ENCODE measurements at places on chromosomes 2 and 18.

GRCh38 chr18:64972545-64972944 is 778.3 kb upstream of the CDH7 start:
- H3K4me3 ChIP-seq: no peak overlapping the region
- DNase-seq: no peak
- no peaks in the 10 kb centered on the region for H3K27me3 ChIP-seq
- H3K4me1 ChIP-seq: no peaks in the 10 kb centered on the region
- H3K36me3 ChIP-seq: no peaks in the 10 kb centered on the region
- H3K27ac ChIP-seq: no peak overlapping the region

DNA sequence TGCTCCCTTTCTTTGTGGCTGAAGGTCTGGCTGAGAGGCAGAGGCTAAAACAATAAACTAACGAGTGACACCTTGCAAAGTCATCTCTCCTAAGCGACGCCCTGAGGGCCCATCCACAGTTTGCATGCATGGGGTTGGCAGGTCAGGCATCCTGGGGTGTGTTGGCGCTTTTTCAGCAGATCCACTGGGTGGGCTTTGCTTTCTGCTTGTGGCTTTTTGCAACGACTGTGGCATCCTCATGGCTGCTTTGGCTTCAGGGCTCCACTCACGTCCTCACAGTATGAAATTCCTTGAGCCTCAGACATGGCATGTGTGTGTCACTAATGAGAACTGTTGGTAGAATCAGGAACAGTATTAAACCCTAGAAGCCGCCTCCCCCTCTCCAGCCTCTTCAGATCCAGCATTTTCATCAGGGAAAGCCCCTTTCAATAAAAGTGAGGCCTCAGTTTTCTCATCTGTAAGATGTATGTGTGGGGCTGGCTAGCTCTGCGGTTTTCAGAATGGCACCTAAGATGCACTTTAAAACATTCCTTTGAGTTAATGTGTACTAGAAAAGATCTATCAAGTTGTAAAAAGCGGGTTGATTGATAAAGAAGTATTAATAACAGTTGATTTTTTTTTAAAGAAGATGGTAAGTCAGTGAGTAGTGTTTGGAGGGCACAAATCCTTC is 72.5 kb downstream of the SH3BP4 start:
- H3K4me3 ChIP-seq: no peak overlapping the region
- H3K36me3 ChIP-seq: no peaks in the 10 kb centered on the region
- H3K27me3 ChIP-seq: peaks cover 30% of the 10 kb centered on the region
- H3K4me1 ChIP-seq: peaks cover 3% of the 10 kb centered on the region

GRCh38 chr2:981759-982158 is 31.1 kb downstream of the SNTG2 start:
- no peak for DNase-seq
- peaks cover 15% of the 10 kb centered on the region for H3K36me3 ChIP-seq
- H3K4me3 ChIP-seq: no peak overlapping the region
- H3K4me1 ChIP-seq: peaks cover 20% of the 10 kb centered on the region
- peaks cover 39% of the 10 kb centered on the region for H3K27me3 ChIP-seq

DNA sequence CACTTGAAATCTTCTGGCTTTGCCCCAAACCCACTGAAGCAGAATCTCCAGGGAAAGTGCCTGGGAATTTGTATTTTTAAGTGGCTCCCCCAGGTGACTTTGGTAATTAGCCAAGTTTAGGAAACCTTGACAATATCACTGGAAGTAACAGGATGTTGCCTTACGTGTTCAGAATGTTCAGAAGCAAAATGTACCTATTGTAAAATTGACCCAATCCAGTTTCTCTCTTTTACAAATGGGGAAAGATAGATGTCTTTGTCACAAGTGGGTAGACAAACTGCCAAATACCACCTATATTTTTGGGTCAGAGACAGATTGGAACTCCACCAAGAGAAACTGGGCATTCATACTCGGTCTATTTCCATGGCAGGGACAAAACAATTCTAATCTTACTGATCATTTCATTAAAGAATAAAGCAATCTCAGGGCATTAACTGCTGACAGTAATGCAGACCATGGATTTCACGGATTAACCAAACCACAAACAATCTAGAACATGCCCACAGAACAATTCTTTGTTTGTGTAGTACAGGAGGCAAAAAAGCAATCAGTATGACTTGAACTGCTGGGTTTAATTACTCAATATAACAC is 255.8 kb downstream of the ERBB4 start:
- H3K4me3 ChIP-seq: no peak overlapping the region
- no peaks in the 10 kb centered on the region for H3K36me3 ChIP-seq
- H3K4me1 ChIP-seq: no peaks in the 10 kb centered on the region
- H3K27ac ChIP-seq: no peak overlapping the region

GRCh38 chr2:232368311-232368731 is 10.2 kb upstream of the ALPP start:
- H3K27ac ChIP-seq: no peak overlapping the region
- no peaks in the 10 kb centered on the region for H3K36me3 ChIP-seq
- peak overlapping the region; percentile 21 for H3K4me3 ChIP-seq

GRCh38 chr2:236579746-236580315 is 10.2 kb downstream of the ACKR3 start:
- no peak overlapping the region for H3K4me3 ChIP-seq
- no peak for DNase-seq
- H3K36me3 ChIP-seq: peaks cover 15% of the 10 kb centered on the region
- no peaks in the 10 kb centered on the region for H3K27me3 ChIP-seq
- no peak overlapping the region for H3K27ac ChIP-seq
- H3K4me1 ChIP-seq: peaks cover 4% of the 10 kb centered on the region

- DNase-seq: no peak
- no peak overlapping the region for H3K27ac ChIP-seq
- peaks cover 3% of the 10 kb centered on the region for H3K4me1 ChIP-seq
- no peaks in the 10 kb centered on the region for H3K36me3 ChIP-seq
- no peak overlapping the region for H3K4me3 ChIP-seq
These were observed 10.1 kb downstream of the CYP26B1 start for GRCh38 chr2:72137498-72138010.

DNA sequence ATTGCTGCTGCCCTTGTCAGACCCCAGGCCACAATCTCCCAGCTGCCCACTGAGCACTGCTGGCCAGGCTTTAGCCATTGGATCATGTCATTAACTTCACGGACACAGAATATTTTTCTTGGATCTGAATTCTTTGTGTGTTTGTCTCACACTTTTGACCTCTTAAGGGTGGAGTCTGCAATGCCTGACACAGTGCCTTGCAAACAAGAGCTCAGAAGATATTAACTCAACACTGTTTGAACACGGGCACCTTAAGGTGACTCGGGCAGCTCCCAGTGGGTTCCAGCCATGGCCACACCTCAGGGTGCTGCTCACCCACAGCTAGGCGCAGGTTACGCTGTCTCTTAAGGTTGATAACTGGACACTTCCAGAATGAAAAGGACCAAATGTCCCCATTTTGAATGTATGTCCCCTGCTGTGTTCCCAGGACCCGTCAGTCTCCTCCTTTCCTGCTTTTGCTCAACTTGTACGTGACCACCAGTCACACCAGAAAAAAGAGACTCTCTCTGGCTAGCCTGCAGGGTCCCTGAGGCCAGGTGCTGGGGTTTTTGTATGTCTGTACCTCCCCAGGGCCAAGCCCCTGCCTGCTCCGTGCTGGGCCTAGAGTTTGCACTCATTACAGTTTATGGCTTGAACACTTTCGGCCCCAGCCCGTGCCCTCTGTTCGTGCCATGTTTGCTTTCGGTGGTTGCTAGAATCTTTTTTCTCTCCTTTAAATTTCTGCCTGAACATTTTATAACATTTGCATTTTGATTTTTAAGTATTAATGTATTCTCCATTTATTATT is 33.4 kb upstream of the TMEM131 start:
- peaks cover 30% of the 10 kb centered on the region for H3K27me3 ChIP-seq
- H3K27ac ChIP-seq: peak overlapping the region; percentile 34
- DNase-seq: no peak
- peaks cover 3% of the 10 kb centered on the region for H3K36me3 ChIP-seq

DNA sequence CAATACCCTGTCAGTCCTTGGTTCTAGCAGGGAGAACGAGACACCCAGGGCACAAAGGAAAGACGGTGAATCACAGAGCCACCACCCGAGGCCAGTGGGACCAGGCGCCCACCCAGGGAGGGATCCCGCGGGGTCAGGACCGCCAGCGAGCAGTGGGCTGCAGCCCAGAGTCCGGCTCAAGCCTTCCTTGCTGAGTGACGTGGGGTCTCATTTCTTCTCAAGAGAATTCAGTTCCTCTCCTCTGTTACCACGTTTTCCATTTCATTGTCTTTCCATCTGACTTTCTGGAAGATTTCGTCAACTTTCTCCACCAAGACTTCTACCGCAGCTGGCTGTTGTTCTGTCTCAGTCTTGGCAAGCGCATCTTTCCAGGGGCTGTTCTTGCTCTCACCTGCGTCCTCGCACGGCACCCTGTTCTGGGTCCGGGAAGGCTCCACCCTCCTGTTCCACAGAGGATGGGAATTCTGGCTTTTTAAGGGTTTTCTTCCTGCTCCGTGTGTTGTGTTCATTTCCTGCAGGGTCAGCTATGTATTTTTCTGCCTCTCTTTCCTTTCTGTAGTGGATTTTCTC is 248.6 kb downstream of the NDUFA10 start:
- no peak overlapping the region for H3K4me3 ChIP-seq
- peaks cover 26% of the 10 kb centered on the region for H3K27me3 ChIP-seq
- peaks cover 4% of the 10 kb centered on the region for H3K36me3 ChIP-seq
- DNase-seq: no peak
- H3K4me1 ChIP-seq: peaks cover 4% of the 10 kb centered on the region

DNA sequence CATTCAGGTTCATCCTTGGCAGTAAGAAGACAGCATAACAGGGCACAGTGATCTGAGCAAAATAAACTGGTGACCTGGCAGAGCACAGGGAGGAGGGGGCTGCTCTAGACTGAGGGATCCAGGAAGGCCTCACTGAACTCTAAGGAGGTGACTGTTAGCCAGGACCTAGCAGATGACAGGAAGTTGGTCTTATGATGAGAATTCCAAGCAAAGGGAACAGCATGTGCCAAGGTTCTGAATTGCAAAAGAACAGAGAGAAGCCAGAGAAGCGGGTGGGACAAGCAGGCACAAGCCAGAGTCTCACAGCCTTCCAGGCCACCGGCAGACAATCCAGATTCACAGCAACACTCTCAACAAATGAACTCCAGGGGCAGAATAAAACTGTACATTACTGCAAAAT is 152.7 kb upstream of the PTPRM start:
- no peak for DNase-seq
- H3K27ac ChIP-seq: no peak overlapping the region
- no peaks in the 10 kb centered on the region for H3K27me3 ChIP-seq
- no peaks in the 10 kb centered on the region for H3K4me1 ChIP-seq

DNA sequence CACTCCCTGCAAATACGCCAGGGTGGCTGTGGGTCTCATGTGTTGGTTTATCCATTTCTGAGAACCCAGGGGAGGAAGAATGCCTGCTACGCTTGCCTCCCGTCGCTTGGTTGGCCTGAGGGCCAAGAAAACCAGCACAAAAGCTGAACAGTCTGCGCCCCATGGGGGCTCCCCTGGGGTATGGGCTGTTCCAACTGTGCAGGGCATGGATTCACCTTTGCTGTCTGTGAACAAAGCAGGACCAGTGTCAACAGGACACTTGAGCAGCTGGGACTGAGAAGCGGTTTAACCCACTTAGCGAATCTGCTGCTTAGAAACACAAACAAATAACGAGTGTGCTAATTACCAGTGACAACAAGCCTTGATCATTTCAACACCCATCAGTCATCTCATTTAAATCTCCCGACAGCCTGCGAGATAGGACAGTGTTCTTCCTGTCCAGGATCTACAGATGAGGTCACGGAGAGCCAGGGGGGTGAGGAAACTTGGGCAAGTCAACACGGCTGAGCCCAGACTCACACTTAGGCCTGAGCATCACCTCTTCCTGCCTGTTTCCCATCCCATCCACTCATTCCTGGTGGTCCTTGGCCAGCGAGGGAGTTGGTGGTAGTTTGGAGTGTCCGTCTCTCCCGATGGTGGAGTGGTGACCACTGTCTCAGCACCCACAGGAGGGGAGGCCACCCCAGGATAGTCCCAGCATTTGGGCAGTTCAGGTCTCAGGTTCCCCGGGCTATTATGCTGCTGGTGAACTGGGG is 111.6 kb upstream of the HAAO start:
- no peak overlapping the region for H3K27ac ChIP-seq
- peaks cover 51% of the 10 kb centered on the region for H3K27me3 ChIP-seq
- no peak for DNase-seq
- peaks cover 3% of the 10 kb centered on the region for H3K36me3 ChIP-seq
- H3K4me3 ChIP-seq: no peak overlapping the region

DNA sequence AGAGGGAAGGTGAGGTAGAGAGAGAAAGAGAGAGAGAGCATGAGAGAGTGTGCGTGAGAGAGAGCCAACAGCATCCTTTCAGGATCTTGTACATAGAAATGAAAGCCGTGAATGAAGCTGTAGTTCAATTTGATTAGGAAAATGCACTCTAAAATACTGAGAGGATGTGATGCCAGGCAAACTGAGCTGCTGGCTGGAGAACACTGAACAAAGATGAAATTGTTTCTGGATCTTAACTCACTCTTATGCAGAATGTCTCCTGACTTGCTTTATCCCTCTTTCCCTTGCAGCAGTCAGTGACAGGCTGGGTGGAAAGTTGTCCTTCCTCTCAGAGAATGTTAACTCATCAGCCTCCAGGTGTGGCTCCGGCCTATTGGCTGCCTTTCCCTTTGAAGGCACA is 10.7 kb downstream of the LYPD1 start:
- H3K27ac ChIP-seq: no peak overlapping the region
- no peaks in the 10 kb centered on the region for H3K27me3 ChIP-seq
- no peak overlapping the region for H3K4me3 ChIP-seq
- no peak for DNase-seq
- no peaks in the 10 kb centered on the region for H3K36me3 ChIP-seq

GRCh38 chr2:68214381-68214780 is 38.0 kb downstream of the PPP3R1 start:
- peaks cover 10% of the 10 kb centered on the region for H3K36me3 ChIP-seq
- H3K27me3 ChIP-seq: no peaks in the 10 kb centered on the region
- no peak overlapping the region for H3K4me3 ChIP-seq
- peaks cover 47% of the 10 kb centered on the region for H3K4me1 ChIP-seq

GRCh38 chr2:226308986-226309385 is 490.6 kb downstream of the IRS1 start:
- DNase-seq: no peak
- H3K27me3 ChIP-seq: peaks cover 24% of the 10 kb centered on the region
- H3K27ac ChIP-seq: no peak overlapping the region
- H3K4me1 ChIP-seq: peaks cover 2% of the 10 kb centered on the region
- no peaks in the 10 kb centered on the region for H3K36me3 ChIP-seq
- H3K4me3 ChIP-seq: no peak overlapping the region

GRCh38 chr2:233350708-233351107 is 3.6 kb upstream of the DGKD start:
- no peak for DNase-seq
- peaks cover 8% of the 10 kb centered on the region for H3K36me3 ChIP-seq

- H3K4me3 ChIP-seq: no peak overlapping the region
- DNase-seq: no peak
- no peaks in the 10 kb centered on the region for H3K36me3 ChIP-seq
- H3K4me1 ChIP-seq: no peaks in the 10 kb centered on the region
- peaks cover 17% of the 10 kb centered on the region for H3K27me3 ChIP-seq
- no peak overlapping the region for H3K27ac ChIP-seq
These were observed 2.9 kb upstream of the SCYGR1 start for GRCh38 chr2:227390468-227391256.

DNA sequence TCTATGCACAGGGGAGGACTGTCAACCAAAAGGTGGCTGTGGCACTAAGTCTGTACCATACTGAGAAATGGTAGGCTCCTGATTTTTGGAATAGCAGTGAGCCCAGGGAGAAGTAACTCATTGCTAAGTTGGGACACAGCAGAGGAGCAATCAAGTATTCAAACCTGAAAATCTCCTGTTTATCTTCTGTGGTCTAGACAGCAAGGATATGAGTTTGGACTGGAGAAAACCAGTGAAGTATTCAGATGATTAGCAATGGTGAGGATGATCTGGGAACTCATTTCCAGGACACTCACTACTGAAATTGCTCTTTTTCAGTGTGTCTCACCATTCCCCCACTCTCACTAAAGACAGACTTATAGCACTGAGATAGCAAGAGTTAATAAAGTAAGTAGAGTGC is 112.0 kb downstream of the GULP1 start:
- DNase-seq: no peak
- H3K27me3 ChIP-seq: no peaks in the 10 kb centered on the region
- no peaks in the 10 kb centered on the region for H3K4me1 ChIP-seq
